NCI-H460 (cell line): ENCODE measurements at places on chromosomes 6 and 20.

DNA sequence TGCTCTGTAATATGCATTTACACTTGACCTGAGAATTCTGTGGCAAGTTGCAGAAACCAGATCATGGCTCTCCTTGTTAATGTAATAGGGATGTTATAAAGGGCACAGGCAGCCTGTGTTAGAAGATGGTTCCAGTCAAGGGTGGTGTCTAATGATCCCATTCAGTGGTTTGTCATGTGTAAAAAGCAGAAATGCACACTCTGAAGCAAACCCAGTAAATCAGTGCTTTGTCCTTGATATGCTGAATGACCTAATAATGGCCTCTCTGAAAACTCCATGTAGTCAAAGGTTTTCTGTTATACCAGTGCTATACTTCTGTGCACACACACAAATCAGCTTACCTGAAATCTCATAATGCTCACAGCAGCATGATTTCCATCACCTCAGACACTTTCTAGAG, 66.2 kb downstream of the SOBP start:
- no peak for DNase-seq

DNA sequence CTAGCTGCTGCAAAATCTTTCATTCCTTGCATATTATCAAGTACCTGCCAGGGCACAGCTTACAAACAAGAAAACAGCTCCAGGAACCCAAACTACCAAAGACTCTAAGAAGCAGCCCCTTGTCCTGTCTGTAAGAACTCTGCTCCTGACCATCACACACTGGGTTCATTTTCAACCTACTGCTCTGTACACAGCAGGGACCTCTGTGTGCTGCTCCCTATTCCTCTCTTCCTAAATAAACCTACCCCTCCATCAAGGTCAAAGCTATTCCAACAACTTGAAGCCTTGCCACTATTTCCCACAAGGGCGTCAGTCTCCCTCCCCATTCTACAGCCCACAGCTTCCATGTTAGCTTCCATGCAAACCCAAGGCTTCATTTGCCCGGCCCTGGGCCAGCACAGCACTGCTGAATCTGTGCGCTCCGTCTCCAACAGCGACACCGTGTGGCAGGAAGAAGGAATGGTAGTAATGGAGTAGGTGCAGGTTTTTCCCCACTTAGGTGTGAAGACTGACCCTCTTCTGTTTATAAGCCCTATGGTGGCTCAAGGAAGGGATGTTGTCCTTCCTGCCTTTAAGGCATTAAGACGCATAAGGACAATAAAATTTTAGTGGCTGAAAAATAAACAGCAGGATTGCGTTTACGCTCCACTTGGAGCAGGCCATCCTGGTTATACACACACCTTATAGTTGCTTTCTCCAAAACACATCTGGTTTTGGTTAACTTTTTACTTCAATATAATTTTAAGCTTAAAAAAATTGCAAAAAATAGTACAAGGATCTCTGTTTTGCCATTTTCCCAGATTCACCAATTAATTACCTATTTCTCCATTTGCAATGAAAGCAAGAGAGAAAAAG, 115.2 kb upstream of the NXT1 start:
- DNase-seq, result peak; percentile 39

DNA sequence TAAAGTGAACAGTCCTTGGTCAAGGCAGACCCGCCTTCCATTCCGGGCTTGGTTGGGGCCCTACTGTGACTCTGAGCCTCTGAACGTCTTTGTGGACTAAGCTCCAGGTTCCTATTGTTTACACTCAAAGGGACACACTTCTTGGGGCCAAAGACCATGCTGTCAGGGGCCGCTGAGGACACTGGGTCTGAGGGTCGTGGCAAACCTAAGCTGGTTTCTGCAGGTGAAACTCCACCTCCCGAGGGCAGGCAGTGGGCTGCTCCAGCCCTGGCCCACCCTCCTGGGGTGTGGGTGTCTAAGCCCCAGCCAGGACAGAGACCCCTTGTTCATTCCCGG, 43.1 kb downstream of the DSTN start:
- DNase-seq, result no peak

DNA sequence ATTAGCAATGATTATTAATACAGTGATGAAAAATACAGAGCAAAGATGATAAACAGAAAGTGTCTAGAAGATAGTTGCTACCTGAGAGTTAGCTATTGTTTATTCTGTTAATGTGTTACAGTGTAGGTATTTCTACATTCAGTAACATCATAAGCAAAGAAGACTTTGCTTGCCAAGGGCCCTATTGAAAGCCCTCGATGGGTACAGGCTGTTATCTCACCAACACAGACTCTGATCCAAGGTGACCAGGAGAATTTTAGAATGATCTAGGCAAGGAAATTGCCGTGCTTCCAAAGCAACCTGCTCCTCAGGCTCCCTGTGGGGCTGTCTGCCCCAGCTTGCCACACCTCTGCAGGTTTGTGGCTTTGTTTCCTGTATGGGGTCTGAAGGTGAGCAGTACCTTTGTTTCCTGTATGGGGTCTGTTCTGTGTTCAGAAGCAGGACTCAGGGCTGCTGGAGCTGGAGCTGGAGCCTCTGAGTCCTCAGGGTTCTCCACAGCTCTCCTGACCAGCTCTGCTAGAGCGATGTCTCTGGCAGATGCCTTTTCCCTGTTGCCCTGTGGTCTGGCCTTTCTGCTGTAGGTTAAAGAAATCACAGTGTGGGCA, 32.5 kb downstream of the PHACTR3 start:
- no peak for DNase-seq

DNA sequence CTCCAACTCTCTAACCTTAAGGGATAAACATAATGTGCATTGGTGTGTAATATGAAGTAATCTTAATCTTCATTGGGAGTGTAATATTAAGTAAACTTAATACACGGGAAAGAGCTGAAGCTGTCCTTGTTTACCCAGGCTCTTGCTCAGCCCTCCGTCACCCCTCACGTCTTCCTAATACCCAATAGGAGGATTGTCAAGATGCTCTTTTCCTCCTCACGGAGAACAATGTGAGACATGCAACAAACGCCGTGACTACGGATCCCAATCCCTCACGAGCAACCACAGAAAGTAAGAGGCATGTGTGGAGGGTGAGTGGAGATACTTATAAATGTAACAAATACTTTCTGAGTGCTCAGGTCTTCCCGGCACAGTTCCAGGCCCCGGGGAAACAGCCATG, 11.0 kb downstream of the KIF16B start:
- no peak for DNase-seq

DNA sequence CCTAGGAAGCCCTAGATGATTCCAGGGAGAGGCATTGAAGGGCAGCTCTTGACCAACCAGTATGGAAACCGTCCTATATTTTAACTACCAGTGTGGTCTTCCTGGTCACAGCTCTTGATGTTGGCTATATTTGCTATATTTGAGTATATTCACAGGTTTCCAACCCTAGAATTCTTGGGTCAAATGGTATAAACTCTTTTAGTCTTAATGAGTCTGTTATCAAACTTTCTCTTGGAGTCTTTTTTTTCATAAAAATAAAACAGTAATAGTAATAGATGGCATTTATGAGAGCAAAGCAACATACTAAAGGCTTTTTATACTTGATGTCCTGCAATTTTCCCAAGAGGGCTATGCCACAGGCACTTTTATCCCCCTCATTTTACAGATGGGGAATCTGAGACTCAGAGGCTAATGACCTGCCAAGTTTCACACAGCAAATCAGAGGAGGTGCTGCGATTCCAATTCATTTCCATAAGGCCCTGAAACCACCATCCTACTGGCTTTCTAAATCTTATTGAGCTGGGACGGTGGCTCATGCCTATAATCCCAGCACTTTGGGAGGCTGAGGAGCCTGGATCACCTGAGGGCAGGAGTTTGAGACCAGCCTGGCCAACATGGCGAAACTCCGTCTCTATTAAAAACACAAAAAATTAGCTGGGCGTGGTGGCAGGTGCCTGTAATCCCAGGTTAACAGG, 217.2 kb upstream of the ZNF217 start:
- no peak for DNase-seq

DNA sequence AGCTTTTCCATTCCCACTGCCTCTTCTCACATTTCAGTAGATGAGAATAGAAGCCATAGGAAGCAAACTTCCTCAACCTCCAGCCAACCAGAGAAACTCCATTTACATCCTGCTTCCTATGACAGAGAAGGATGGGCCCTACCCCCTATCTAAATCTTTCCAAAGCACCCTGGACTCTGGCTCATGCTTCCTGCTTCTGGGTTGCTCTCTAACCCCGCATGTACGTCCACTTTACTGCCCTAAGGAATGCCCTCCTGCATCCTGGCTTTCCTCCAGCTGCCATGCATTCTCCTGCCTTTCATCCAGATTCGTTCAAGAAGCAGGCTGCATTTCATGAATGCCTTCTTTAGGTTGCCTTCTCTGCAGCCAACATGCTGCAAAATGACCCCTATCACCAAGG, 91.9 kb downstream of the FAM217A start:
- no peak for DNase-seq

GRCh38 chr6:7080311-7080710, 27.4 kb upstream of the RREB1 start:
- DNase-seq, result no peak

DNA sequence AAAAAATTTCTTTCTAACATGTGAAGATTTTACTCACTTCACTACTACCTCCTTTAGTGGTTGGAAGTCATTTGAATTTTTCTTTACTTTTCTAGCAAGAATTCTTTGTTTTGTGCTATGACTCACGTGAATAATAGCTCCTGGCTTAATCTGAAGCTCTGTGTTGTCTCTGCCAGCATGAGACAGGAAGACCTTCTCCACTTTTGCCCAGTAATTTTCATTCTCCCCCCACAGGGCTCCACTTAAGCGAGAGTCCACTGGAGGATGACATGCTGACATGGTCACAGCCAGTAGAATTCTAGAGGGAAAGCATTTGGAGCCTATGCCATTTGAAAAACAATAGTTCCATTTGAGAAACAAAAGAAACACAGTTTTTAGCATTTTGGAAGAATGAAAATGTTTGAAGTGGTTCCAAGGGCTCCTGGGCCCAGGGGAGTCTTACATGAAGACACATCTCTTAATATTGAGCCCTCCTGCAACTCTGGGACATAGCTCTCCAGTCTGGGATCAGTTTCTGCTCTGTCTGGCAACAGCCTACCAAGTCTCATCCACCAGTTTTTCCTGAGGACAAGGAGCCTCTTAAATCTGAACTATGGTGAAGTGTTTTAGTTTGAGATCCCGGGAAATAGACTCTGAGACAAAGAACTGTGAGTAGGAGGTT, 231.4 kb downstream of the PAX1 start:
- DNase-seq, result no peak

DNA sequence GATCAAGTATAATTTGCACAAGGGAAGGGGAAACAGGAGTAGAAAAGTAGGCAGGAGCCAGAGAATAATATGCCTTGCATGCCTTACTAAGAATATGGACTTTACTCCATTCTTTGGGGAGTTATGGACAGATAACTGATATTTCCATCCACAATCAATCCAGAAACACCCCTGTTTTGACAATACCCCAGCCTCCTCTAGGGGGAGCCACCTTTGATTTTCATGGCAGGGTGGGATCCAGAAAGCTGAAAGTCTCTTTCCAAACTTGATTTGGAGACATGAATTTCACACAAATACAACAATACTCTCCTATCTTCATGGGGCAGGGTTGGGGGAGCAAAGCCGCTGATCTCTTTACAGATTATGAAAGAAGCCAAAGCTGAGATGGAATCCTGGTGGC, 404.1 kb downstream of the FOXA2 start:
- no peak for DNase-seq

DNA sequence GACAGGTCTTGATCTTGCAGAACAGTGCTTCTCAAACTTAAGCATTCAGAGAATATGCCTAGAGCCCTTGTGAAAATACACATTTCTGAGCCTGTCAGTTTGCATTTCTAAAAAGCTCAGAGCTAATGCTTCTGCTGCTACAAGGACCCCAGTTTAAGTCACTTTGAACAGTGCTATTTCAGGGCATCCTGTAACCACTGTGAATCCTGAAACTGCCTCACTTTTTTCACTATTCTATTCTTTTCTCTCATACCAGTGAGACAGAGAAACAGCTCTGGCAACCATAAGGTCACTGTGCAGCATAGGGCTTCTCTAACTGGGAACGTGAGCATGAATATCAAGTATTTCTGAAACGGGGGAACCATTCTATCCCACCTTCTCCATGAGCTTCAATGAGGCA, 51.2 kb downstream of the LGSN start:
- DNase-seq, result no peak

DNA sequence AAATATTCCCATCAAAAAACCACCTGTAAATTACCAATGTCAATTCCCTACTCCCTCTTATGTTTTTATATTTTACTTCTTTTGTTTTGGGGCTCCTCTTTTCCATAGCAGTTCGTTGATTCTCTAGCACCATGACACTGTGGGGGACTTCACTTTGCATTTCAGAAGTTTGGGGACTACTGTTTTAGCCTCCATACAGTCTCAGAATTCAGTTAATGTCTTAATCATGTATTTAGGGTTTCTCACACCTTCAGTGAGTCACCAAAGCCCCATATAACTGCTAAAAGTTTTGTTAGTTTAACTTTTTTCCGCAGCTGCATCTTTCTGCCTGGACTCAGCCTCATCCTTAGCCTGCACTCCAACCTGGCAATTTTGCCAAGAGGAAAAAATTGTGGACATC, 20.7 kb upstream of the AIG1 start:
- DNase-seq, result no peak

DNA sequence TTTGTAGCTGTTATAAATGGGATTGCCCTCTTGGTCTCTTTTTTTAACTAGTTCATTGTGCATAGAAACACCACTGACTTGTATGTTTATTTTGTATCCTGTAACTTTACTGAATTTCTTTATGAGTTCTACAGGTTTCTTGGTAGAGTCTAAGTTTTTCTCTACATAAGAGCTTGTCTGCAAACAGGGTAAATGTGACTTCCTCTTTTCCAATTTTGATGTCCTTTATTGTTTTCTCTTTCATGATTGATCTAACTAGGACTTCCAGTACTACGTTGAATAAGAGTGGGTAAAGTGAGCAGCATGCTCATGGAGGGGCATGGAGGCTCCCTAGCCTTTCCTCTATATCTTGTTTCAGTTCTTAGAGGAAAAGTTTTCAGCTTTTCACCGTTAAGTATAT, 3.0 kb upstream of the WFDC10A start:
- no peak for DNase-seq

DNA sequence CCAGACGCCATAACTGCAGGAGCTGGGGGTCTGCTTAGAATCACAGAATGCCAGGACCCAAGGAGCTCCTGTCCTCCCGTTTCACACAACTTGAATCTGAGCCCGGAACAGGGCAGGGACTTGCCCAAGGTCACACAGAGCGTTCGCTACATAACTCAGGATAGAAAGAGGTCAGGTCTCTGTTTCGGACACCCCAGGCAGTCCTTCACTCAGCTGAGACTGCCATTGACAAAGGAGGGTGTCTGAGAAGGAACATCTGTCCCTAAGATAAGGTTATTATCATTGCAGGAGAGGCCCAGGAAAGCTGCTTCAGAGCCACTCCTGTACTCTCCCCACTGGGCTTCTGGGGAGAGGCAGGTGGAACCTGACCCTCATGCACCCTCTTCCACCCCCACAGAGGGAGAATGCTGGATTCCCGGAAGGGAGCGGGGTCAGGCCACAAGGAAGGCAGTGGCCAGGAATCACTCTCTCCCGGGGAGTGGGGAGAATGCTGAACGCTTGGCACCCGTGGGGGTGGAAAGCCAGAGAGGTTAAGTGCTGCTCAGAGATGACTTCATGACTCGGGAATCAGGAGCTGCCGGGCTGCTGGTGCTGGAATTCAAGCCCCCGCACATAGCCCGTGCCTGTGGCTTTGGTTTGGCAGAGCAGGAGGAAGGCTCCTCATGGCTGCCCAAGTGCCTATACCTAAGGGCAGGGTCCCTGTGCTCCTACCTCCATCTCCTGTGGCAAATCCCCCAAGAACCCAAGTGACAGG, 10.7 kb downstream of the SDC4 start:
- DNase-seq, result no peak

GRCh38 chr20:59063358-59064213, 21.0 kb upstream of the PRELID3B start:
- peak; percentile 96 for DNase-seq
